ENCODE measurements at places on chromosomes 7 and 10.

DNA sequence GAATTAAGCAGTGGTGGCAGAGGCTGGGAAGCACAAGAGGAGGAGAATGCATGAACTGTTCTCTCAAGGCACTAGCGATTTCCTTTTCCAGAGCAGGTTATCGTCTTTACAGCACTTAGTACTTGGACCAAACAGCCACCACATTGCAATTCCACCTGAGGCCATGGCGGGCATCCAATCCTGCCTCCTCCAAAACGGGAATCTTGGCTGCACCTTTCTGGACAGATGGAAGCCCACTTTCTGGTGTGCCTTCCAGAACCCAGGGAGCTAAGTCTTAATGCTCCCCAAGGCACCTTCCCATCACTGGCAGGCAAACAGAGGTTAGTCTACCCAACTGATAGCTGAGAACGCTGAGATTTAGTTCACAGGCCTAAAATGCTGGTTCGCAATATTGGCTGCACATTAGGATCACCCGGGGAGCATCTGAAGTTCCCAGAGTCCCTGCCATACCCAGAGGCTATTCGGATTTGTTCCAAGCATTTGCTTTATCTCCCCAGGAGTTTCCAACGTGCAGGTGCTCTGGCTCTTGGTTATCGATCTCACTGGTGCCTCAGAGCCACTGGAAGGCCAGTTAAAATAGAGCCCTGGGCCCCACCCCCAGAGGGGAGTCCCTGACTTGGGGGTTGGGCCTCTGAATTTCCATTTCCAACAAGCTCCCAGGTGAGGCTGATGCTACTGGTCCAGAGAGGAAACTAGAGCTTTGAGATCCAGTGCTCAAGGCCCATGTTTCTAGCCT, 62.2 kb downstream of the KCNMA1 start:
- no peak for DNase-seq

DNA sequence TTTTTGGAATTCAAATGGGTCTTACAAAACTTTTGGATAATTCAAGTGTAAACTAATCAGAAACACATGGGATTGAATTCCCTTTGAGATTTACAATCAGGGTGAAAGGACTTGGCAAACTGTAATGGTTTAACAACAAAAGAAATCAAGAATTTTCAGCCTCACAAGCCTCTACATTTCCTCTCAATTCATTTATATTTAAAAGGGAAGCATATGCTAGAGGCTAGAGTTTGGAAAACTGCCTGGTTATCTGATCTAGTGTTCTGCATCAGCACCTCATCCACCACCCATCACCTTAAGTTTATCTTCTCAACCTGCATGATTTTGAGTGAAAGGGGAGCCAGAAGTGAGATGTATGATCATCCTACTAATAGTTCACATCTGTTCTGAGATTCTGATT, 120.7 kb downstream of the TES start:
- DNase-seq, result no peak

GRCh38 chr7:155208681-155209477, 88.8 kb upstream of the INSIG1 start:
- DNase-seq, result no peak

DNA sequence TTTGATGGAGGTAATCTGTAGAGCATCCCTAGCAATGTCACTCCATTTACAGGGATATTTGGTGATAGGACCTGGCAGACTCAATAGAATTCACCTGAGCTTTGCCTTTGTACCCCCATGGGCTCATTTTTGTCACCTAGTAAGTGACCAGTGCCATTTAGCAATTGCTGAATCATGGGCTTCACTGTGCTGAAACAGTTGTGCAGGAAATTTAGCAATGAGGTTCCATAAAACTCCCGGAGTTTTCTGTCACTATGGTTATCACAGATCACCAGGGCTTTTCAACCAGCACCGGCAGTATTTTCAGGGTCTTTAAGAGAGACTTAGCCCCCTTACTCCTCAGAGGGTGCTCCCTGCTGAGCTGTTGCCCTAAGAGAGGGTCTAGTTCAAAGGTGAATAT, 40.2 kb downstream of the FAS start:
- no peak for DNase-seq

DNA sequence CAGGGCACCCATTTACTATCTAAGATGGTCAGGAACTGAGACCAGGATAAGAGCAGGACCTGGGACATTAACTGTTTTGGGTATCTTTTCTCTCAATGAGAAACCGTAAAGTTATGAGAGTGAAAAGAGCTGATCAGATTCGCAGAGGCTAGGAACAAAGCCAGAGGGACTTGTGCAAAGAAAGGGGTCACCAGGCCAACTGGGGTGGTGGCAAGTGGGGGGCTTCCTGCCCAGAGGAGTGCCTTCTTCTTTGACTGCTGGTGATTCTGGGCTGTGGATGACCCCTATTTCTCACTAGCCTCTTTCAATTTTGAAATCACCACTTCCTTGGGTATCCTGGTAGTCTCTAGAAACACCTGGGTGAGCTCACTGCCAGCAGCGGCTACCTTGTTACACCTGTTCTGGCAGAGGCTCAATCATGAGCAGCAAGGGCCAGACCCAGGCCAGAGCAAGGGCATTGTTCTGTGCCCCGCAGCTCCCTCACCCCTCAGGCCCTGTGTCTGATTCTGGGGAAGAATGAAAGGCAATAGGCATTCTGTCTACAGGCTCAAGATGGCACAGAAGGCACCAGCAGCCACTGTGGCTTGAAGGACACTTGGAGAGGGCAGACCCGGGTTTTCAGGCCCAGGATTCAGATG, 999 bp downstream of the SFTPD start:
- no peak for DNase-seq

GRCh38 chr7:30848121-30848855, 63.4 kb upstream of the AQP1 start:
- DNase-seq, result no peak

- DNase-seq, result no peak
These were observed 167.0 kb downstream of the SFMBT2 start for GRCh38 chr10:7243873-7244272.

DNA sequence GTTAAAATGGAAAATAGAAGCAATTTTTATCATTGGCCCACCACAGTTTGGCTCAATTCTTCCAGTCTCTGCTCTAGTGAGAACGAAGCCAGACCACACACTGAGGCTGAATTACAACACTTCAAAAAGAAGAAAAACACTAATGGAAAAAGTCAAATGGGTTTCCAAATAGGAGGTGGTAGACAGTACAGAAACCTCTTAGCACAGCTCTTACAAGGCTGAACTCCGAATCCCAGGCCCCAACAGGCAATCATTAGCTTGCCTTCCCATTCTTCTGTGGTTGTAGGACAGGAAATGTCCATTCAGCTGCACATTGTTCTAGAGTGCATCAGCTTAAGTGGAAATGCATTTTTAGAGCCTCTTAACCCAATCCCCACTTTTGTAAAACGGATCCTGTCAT, 115.1 kb upstream of the MEOX2 start:
- DNase-seq, result no peak

DNA sequence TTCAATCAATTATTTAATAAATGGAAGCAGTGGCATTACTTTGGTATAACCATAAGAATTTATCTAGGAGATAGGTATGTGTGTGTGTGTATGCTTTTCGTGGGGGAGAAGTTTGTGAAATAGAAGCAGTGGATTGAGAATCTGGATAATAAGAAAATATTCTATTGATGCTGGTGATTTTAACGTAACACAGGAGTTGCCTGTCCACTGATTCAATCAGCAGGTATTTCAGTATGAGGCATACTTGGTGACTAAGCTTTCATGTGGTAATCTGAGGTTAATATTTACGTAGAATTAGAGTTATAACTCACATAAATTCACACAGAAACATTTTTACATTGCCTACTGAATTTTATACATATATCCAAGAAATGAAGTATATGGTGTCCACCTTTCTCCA, 568.0 kb downstream of the ZWINT start:
- no peak for DNase-seq

GRCh38 chr7:22427104-22427503, 70.2 kb upstream of the RAPGEF5 start:
- no peak for DNase-seq

- DNase-seq, result no peak
These were observed 6.9 kb downstream of the BAZ1B start for GRCh38 chr7:73515178-73515577.

- no peak for DNase-seq
These were observed 63.4 kb downstream of the HPSE2 start for GRCh38 chr10:99172128-99172738.

DNA sequence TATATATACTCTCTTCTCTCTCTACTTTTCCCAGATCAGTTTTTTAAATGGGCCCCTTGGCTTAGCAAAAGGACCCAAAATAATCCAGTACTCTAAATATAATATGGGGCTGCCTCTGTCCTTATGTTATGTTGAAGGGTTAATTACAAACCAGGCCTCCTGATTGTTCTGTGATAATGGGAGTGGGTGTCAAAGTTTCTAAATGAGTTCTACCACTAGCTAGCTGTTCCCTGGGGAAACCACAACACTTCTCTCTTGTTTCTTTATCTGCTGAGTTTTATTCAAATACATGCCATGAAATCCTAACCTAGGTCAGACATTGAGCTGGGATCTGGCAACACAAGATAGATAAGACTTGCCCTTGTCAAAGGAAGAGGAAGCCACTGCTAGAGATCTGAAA, 3.8 kb downstream of the HTR5A start:
- no peak for DNase-seq

DNA sequence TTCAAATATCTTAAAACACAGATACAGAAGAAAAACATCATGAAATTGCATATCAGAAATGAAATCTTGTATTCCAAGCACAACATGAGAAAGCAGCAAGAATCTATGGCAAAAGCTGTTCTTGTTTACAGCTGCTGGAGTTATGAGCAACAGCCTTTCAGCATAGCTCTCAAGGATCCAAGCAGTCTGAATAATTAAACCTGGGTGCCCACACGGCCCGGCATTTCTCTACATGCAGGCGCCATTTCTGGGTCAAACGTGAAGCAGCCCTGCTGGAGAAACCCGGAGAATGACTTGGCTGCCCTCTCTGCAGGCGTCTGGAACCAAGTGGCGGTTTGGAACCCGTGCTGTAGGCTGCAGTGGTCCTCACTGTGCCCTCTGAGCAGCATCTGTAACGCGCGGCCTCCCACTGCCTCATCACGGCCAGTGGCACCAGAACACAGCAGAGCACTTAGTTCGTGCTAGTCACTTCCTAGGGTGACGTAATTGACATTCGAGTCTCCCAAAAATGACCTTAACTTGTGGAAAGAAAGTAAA, 213.0 kb downstream of the TCERG1L start:
- DNase-seq, result no peak

GRCh38 chr10:95675403-95676116, 18.2 kb downstream of the TCTN3 start:
- DNase-seq, result no peak

- DNase-seq, result no peak
These were observed 251.2 kb downstream of the TNS3 start for GRCh38 chr7:47330561-47331178.

DNA sequence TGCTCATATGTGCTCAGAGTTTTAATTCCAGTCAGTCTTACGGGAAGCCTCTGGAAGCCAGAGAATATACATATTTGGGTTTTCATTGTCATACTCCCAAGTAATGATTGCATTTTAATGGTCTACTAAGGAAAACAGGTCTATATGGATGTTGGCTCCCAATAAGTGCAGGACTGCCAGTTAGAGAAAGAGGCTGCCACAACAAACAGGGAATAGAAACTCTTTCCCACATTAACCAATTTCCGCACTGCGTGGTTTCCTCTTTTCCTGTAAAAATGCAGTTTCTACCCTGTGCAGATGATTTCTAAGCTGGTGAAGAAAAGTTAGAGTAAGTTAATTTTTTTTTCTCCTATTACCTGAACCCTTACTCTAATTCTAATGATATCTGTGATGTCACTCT, 78.2 kb downstream of the CCSER2 start:
- DNase-seq, result no peak

DNA sequence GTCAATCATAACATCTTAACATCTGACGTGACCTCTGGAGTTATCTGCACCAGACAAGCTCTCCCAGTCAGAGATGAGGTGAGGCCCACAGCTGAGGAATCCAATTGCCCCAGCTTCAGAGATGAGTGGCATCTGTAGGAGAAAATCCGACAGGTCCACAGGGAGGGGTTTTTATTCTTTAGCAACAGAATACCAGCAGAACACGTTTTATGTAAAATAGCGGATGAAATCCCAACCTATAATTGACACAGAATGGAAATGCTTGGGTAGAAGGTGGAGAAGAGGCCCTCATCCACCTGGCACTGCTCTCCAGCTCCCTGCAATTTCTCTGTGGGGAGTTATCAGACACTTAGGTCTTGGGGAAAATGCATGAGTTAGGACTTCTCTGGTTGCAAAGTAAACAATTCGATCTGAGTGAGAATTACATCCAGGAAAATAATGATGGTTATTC, 144.2 kb upstream of the NRP1 start:
- no peak for DNase-seq

DNA sequence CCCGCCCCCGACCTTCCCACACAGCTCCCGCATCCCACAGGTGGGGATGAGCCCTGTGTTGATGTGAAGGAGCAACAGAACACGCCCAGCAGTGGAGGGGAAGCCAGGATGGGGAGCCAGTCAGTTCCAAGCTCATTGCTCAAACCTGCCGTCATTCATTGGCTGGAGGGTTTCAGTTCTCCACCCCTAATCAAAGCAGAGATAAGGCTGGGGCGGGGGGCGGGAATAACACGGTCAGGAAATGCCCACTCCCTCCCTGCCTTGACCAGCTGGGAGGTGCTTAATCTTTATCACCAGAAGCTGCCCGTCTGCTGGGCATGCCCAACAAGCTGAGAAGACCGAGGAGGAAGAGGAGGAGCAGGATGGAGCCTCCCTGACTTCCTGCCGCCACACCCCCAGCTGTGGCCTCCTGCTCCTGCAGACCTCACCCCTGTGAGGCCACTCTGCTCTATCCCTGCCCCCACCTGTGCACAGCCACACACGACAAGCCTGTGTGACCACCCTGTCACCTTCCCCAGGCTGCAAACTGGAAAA, 265.1 kb downstream of the ZEB1 start:
- no peak for DNase-seq

- no peak for DNase-seq
These were observed 108.6 kb downstream of the PPP1R3A start for GRCh38 chr7:113810080-113810744.

DNA sequence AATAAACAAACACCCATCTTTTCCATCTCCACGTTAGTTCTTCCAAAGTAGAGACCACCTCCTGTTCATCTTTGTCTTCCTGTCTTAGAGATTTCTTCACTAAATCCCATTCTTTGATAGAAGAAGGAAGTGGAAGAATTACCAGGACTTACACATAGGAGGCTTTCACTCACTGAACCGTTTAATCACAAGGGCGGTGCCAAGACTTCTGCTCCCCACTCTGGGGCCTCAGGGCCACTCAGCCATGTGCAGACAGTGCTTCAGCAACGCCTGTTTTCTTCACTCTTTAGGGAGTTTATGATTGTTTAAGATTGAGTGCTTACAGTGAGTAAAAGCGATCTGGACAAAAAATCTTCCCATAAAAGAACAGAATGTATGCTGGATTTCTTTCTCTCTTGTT, 63.9 kb upstream of the SORCS3 start:
- no peak for DNase-seq
